GM12878 (cell line): ENCODE measurements at places on chromosomes 4 and X.

GRCh38 chrX:149716632-149717031 lies 4.8 kb downstream of the MAGEA11 start:
- no peak for DNase-seq

DNA sequence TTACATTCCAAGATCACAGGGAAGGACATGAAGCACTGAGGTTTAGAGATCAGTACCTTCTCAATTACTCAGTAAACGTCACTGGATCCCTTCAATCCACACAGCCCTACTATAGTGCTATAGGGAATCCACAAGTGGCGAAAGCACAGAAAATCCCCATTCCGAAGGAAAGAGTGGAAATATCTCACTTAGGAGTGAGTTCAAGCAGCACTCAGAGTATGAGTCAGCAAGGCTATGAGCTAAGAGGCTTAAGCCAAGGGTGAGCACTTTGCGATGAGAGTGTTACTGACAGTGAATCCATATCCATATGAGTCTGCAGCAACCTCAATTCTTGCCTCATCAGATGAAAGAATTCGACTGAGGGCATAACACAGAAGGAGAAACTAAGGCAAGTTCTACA lies 165.1 kb downstream of the VSIG4 start:
- no peak for DNase-seq

DNA sequence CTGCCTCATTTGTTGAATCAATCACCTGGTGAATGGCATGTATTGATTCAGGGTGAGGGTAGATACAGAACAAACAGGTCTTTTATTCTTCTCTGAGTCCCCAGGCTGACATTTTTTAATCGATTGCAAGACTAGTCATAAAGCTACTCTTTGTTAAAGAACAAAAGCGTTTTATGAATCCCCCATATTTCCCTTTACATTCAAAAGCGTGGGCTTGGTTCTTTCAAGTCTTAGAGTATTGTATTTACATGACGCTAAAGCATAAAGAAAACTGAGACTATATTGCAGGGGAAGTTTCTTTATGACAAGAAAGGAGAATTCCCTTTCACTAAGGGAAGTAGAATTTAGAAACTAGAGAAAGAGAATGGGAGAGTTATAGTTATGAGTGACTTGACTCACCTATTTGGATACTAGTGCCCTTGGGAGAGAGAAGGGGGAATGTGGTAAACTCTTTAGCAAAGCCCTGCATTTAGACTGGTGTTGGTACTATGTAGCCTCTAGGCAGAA lies 69.3 kb upstream of the PDE5A start:
- no peak for DNase-seq

DNA sequence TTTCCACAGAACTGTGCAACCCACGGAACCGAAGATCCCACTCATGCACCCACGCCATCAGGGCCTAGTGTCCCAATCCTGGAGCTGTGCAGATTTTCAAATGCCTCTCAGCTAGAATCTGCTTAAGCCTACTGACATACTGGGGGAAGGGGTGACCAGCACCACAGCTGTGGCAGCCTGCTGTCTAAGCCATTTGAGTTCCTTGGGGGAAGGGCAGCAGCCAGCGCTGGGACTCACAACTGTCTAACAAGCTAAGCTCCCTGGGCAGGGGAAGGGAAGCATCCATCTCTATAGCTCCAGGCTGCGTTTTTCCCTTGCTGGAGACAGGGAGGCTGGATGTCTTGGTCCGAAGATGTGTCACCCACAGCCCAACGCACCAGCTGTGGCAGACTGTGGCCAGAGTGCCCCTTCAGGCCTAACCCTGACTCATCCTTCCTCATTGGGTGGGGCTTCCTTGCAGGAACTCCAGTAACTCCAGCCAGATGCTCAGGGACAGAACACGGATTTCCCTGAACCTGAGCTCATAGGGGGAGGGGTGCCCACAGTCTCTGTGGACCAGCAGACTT lies 194.8 kb downstream of the CHRDL1 start:
- no peak for DNase-seq

DNA sequence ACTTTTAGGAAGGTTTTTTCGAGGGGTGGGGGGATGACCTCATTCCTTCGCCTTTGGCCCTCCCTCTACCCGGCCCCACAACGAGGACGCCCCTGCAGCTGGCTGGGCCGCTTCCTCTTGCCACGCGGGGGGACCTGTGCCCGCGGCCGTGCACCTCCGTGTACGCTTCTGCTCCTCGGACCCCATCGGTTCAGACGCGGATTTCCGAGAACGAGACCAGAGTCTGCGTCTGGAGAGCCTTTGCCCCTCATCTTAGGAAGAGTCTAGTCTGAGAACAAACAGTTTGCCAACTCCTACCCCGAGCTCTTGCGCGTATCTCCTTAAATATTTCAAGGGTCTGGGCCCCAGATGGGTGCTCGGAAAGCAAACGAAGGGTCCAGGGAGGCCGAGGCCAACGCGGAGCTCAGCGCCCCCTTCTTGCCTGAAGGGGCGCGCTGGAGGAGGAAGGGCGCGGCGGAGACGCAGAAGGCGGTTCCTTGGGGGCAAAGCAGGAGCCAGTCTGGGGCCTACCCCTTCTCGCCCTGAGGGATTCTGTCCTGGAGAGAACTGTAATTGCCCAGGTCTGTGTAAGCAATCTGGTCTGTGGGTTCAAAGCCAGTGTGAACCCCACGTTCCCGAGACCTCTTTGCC lies 3.9 kb upstream of the SFRP2 start:
- no peak for DNase-seq

DNA sequence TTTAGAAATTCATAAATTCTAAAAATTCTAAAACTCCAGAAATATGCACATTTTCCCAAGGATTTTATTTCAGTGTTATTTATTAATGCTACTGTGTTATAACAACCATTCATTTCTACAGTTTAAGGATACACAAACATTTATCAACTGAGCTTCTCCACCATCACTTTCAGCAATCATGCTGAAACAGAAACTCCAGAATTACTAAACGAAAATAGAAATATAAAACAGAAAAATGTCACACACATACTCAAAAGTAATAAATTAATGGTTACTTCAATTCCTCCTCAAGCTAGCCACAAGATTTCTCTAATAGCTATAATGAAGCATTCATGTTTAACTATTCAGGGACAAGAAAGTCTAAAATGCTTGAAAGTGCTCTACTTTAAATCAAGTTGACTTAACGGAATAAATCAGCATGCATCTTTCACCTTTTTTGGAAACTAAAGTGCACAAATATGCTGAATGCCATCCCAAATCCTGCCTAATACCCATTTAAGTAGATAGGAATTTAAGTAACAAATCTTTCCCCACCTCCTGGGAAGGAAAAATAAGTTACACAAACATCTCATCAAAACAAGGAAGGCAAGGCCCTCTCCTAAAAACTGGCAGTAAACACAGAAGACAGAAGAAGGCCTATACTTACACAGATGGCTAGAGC lies 563 bp downstream of the FAM13A start:
- no peak for DNase-seq

- no peak for DNase-seq
Measured at GRCh38 chr4:985123-985830, 1.6 kb upstream of the IDUA start.

GRCh38 chrX:666762-667720 lies 36.5 kb downstream of the SHOX start:
- DNase-seq, result no peak

DNA sequence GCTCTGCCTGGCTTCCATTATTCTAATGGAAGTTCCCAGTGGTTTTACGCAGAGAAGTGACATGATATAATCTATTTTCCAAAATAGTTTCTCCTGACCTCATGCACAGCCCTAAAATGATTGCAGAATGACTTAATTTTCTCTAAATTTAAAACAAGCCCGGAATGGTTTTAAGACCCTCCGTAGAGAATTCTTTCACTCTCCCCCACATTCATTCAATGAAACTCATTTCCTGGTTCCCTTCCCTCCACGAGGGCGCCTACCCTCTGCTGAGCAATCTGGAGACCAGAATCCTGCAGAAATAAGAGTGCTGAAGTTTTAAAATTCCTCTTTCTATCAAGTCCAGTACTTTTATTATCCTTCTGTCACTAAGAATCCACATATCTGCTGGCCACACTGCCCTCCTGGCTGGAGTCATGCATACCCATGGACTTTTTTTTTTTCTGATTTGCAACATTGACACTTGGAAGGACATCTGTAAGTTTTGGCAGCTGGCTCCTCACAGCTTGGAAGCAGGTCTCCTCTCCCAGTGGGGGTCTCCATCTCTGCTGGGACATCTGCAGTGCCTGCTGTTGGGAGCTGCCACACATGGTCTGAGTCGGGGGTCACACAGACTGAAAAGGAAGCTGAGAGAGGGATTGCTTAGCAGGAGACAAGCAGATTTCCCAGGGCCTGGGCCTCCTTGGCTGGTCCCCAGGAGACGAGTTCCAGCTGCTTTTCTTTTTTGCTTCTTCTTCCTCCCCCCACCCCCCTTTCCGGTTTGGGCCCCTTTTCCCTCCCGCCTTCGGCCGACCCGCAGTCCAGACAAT lies 86.1 kb downstream of the SOWAHB start:
- DNase-seq, result no peak

- no peak for DNase-seq
Measured at GRCh38 chr4:90982813-90983212, 855.6 kb downstream of the CCSER1 start.

DNA sequence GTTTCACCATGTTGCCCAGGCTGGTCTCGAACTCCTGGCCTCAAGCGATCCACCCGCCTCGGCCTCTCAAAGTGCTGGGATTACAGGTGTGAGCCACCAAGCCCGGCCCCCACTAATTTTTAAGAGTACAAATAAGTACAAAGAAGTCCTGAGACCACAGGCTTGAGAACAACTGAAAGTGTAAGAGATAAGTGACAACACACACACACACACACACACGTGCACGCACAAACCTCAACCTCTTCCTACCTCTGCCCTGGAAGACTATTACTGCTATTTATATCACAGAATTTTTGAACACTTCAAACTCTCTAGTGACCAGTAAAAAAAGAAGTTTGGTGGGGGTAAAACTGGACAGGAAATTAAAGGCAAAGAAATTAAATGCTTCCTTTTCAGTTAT lies 7.5 kb downstream of the KLHL15 start:
- no peak for DNase-seq

DNA sequence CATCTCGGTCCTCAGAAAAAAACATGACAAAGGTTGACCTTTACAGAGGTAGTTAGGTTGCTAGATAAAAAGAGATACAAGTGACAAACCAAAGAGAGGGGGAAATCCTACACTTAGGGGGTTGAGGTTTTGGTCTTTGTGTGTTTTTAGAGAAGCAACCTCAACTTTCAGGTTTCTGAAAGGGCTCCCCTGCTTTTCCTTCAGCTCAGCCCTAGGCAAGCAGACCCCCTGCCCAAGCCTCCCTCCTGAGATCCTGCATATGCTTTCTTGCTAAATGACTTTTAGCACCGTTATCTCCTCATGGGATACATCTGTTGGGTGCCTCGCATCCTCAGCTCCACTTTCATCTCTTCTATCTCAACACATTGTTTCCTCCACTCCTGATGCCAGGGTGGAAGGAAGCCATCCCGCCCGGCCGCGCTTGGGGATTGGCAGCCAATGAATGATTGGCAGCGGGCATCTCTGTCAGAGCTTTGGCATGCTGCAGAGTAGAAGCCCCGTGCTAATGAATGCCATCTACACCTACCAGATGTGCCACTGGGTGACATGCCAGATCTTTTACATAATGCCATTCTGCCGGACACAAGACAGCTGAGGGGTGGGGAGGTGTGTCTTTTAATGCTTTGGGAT lies 15.0 kb upstream of the PRDM8 start:
- DNase-seq, result no peak

- no peak for DNase-seq
Measured at GRCh38 chr4:139810710-139811109, 145.1 kb downstream of the MGST2 start.

GRCh38 chr4:158282252-158282651 lies 72.0 kb downstream of the TMEM144 start:
- no peak for DNase-seq

DNA sequence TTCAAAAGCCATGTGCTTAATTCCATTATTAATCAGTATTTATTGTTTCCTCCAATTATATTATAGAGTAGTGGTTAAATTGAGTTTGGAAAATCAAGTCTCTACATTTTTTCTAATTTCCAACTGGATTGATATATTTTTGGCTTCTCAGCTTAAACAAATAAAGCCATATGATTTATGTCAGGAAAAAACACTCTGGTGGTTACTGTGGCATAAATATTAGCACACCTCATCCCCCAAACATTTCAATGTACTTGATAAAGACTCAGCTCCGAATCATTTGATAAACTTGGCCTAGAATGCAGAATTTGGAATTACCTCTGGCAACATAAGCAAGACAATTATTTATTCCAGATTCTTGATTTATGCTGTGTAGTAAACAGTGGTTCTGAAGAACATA lies 2313.8 kb downstream of the ARAP2 start:
- DNase-seq, result no peak

GRCh38 chrX:87679849-87680248 lies 162.2 kb downstream of the KLHL4 start:
- no peak for DNase-seq

GRCh38 chr4:74100531-74100930 lies 1.5 kb upstream of the CXCL2 start:
- no peak for DNase-seq

DNA sequence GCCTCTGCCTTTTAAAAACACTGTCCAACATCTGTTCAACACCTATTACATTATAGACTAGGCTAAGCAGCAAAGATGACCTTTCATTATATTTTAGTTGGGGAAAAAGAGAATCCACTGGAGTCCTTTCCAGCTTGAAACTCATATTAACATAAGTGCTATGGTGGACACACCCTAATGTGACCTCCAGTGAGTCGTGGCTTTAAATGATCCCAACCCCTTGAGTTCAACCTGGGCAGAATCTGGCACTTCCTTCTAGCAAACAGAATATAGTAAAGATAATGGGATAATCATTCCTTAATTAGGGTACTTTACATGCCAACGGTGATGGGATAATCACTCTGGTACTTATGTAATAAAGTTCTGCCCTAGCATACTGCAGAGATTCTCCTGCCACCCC lies 162.6 kb downstream of the MAB21L2 start:
- no peak for DNase-seq

GRCh38 chr4:18568600-18568999 lies 547.0 kb upstream of the LCORL start:
- no peak for DNase-seq

- DNase-seq, result no peak
Measured at GRCh38 chr4:7199129-7199725, 6.9 kb downstream of the SORCS2 start.

GRCh38 chr4:4472344-4472958 lies 69.4 kb downstream of the STX18 start:
- DNase-seq, result no peak

DNA sequence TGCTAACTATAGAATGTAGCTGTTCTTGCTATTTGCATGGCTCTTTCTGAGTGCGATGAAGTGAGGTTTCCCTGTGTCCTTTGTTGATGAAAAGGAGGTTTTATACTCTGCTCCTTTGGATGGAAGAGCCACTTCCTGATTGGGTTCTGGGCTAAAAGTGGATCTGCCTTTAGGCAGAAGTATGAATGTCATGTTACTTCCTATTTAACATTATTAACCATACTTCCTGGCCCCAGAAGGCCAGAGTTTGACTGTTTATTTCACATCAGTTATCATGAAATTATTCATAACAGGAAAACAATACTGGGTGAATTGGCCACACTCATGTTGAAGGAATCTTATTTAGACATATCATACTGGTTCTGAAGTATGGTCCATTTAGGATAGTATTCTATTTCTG lies 386.2 kb downstream of the PCDH7 start:
- DNase-seq, result no peak
